ENCODE measurements at places on chromosomes 16 and 17. TPM values are rescaled to one million over a fixed set of nuclear protein-coding genes. Genes with fewer than 3 reads are reported as not detected.

DNA sequence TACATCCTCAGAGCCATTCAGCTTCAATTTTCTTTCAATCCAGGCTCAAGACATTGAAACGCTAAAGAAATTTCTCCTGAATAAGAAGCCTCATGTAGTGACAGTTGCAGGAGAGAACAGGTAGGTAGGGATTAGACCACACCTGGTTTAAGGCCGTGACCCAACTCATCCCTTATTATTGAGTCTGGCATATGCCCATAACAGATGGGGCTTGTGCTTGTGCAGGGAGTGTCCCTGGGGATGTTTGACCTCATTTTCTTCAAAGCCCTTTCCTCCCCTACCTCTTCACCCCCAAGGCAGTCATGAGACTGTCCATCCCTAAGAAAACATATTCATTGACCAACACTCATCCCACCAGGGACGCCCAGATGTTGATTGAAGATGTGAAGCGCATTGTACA lies 24.3 kb downstream of the SUPT6H start:
- H3K36me3 ChIP-seq, result peaks cover 75% of the 10 kb centered on the region
- no peaks in the 10 kb centered on the region for H3K27me3 ChIP-seq
- H3K4me3 ChIP-seq, result no peak overlapping the region
- DNase-seq, result no peak

DNA sequence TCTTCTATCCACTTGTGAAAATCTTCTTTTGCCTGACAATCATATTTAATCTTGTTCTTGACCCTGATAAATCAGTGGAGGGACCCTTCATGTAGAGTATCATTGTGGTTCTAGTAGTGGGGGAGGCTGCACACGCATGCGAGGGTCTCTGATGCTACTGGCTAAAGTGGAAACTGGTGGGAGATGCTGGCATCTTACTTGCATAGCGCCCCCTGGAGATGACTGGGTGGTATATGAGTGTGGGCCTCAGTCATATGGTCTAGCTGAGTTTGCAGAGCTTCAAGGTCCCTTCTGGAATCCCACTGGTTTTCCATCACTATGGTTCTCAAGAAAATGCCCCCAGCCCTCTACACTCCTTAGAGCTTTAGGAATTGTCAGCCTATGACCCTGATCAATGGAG lies 236.4 kb upstream of the AXIN2 start:
- H3K27me3 ChIP-seq, result peaks cover 4% of the 10 kb centered on the region
- H3K36me3 ChIP-seq, result no peaks in the 10 kb centered on the region

DNA sequence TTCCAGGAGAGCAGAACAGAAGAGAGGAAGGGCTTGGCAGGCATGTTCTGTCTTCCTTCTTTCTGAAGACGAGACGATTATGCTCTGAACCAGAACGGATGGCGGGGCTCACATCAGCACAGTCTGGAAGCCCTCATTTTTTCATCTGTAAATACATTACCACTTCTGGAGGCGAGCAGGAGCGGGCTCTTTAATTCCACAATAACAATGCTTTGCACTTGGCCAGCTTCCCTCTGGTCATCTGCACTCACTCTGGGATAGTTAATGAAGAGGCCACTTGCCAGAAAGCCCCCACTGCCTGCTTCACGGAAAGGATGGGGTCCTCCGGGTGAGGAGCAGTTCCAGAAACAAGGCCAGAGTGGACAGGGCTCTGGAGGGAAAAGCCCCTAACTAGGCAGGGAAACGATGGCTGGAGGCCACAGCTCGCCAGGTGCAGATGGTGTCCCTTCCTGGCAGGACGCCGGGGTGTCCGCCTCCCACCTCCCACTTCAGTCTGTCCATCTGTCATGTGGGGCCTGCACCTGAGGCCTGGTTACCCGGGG lies 13.1 kb upstream of the BCAR1 start:
- peaks cover 49% of the 10 kb centered on the region for H3K27me3 ChIP-seq
- no peak overlapping the region for H3K4me3 ChIP-seq
- H3K36me3 ChIP-seq, result no peaks in the 10 kb centered on the region
- peaks cover 3% of the 10 kb centered on the region for H3K4me1 ChIP-seq

The ARMC7 gene
- 16.1 TPM for total RNA-seq

Measured in activated CD8-positive, alpha-beta T cell treated with anti-CD3 and anti-CD28 coated beads, Interleukin-2, amount 10 ng/mL, durations not matched to agents 7 days and 5 days (primary cell).